ENCODE measurements at places on chromosomes 13 and 19.

DNA sequence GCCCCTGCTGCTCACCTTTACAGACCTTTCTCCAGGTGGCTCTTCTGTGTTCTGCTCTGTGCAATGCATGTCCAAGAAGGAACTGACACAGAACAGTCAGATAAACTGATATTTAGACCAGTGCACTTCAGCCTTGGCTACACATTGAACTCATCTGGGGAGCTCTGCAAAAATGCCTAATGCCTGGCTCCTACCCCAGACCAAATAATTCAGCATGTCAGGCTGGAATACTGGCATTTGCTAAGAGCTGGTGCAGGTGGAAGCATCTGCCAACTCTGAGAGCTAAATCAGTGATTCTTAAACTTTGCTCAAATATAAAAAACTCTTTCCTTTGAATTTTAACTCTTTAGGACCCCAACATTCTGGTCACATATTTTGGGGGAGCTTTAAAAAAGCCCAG lies 118.2 kb upstream of the TSC22D1 start:
- no peak for DNase-seq

- DNase-seq, result no peak
Measured at GRCh38 chr13:89455741-89456140, 1784.6 kb downstream of the SLITRK5 start.

DNA sequence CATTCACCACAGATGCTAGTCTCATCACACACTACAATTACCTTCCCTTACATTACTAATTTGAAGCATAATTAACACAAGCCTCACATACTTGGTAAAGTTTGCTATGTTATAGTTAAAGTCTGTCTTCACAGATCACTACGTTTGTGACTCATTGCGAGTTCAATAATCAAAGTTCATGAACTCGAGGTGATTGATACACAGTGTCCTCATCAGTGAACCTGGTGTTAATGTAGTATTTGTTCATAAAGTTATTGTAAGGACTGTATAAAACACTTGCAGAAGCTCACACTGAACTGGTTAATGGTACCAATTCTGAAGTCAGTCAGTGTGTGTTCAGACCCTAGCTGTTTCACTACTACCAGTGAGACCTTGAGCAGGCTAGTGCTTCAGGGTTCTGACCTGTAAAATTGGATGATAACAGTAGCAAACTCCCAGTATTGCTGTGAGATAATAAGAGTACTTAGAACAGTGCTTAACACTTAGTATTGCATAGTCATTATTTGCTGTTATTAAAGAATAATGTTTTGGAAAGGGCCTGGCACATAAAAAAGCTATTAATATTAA lies 313.3 kb downstream of the LIG4 start:
- no peak for DNase-seq

DNA sequence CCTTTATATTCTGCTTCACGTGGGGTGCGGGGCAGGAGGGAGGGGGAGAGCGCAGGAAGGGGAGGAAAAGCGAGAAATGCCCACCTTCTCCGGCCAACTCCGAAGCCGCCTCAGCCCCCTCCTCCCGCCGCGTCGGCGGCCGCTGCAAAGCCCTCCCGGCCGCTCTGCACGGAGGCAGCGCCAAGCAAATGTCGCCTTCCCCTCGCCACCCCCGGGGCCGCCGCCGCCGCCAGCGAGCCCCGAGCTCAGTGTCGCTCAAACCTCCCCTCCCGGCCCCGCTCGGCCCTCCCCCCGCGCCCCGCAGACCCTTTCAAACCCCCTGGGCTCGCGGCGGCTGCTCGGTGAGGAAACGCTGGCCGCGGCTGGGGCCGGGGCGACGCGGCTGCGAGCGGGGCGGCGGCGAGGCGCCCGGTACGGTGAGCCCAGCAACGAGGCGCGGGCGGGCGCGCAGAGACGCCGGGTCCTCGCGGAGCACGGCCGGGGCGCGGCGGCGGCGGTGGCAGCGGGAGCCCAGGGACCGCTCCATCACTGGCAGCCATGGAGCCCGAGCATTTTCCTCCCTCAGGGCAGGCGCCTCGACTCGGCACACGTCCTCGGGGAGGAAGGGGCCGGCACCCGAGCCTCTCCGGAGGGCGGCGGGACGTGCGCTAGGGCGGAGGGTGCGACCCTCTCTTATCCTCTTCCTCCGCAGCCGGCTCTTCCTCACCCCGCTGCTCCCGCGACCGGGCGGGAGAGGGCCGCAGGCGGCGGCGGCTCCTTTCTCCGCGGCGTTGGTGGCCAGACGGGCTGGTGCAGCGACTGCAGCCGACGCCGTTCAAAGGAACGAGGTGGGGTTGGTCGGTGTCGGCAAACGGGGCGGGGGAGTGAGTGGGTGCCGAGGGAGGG lies 463 bp upstream of the TSC22D1 start:
- peak; percentile 22 for DNase-seq

DNA sequence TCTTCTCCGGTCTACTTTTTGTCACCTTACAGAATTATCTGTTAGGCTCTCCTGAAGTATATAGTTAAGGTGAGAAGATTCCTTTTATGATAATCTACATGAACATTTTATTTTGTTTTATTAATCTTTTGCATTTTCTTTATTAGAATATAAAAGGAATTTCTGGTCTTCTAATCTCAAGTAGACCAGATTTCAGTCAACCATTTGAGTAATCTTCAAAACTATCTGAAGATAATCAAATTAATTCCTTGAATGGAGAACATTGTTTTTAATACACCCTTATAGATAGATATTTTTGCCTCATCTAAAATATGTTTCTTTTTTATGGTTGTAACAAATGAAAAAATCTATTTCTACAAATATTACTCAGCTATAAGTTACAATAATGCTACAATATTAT lies 381.7 kb upstream of the PCDH20 start:
- no peak for DNase-seq

DNA sequence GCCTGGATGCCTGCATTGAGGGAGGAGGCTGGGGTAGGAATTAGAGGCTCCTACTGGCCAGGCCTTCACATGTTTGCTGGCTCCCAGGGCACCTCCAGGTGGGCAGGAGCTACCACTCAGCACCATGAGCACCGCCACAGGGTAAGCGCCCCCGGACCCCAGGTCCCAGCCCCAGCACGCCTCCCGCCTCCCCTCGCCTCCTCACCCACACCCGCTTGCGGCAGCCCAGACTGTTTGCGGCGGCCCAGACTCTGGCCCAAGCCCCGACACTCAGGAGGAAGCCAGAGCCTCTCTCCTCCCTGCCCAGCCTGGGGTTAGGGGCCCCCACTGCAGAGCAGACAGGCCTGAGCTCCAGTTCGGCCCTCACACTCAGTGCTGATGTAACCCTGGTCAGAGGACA lies 652 bp downstream of the EPS8L1 start:
- no peak for DNase-seq

DNA sequence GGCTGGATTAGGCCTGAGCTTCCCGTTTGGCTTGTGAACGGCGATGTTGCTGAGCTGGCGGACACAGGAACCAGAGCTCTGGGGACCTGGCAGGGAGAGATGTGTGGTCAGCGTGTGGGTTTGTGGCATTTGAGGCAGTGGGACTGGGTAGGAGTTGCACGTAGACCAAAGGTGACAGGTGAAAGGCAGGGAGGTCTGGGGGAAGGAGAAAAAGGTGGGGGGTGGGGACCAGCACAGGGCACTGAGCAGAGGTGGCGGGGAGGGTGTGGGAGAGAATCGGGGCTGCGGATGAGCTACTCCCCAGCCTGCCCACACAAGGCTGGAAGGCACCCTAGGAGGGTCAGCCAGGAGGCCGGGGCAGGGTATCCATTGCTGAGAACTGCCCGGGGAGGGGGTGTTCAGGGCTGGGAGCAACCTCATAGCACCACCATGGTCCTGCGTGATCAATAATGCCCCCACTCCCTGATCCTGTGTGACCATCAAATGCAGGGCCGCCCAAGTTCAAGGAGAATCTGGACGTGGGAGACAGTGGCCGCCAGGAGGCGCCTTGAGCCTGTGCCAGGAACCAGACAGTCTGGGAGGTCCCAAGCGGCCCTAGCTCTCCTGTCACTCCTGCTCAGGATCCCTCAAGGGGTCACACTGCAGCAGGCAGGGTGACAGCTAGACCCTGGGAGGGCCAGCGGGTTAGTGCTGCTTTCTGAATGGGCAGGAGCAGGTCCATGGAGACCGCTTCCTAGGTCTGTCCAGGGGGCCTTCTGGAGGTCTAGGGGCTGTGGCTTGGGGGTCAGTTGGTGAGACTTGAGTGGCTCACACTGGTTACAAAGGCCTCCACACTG lies 12.8 kb upstream of the SELENOW start:
- no peak for DNase-seq

GRCh38 chr13:74003374-74003773 lies 130.8 kb downstream of the KLF12 start:
- DNase-seq, result no peak

DNA sequence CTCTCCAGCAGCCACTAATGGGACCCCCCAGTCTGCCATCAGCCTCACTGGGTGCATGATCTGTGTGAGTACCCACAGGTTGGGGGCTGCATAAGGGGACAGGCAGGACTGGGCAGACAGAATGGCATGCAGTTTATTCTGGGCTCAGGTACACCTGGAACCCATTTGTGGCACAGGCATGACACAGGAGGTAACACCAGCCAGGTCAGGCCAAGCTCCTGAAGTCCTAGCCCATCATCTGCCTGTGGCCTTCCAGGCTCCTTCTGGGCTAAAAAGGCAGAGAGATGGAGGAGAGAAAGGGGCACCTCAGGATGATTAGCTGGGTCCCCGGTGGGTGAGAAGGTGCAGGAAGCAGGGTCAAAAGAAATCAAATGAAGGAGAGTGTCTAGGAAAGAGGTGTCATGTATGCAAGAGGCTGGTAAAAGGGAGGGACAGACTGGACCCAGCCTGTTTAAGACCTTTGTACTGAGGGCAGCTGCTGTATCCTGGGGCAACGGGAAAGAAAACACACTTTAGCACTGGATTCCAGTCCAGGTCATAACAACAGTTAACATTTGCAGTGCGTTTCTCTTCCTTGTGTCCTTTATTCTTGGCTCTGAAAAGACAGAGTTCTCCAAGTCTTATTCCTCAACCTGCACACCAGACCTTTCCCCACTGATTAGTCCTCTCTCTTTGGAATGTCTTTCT lies 20.2 kb upstream of the DGKH start:
- DNase-seq, result no peak

DNA sequence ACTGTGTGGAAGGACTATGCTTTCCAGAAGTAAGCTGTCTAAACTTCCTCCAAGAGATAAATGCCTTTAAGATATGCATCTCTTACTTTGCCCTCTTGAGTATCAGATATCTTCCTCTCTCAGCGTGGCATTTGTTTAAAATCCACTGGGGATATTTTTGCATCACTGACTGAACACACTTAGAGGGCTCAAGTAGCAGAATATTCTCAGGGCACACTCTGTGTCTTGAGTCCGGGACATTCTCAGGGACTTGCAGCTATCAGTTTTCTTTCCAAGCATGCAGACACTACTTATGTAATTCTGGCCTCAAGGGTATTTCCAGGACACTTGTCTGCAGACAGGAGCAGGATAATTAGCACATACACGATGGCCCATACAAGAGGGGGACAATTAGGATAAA lies 84.7 kb downstream of the ERCC5 start:
- DNase-seq, result no peak

DNA sequence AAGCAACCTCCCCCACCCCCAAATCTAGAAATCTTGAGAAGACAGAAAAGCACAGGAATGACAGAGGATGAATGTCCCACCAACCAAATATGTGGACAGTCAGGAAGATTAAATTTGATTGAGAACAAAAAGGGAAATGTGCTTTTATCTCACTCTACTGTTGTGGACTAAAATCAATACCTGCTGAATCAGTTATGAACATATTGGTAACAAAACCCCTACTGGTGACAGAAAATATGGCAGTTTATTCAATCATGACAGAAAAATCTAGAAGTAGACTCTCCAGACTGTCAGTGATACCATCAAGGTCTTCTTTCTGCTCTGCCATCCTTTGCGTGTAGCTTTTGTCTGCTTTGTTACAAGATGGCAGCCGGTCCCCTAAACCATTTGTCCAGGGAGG lies 35.2 kb downstream of the FAM216B start:
- DNase-seq, result no peak

- DNase-seq, result no peak
Measured at GRCh38 chr19:29845574-29846176, 33.9 kb downstream of the CCNE1 start.

DNA sequence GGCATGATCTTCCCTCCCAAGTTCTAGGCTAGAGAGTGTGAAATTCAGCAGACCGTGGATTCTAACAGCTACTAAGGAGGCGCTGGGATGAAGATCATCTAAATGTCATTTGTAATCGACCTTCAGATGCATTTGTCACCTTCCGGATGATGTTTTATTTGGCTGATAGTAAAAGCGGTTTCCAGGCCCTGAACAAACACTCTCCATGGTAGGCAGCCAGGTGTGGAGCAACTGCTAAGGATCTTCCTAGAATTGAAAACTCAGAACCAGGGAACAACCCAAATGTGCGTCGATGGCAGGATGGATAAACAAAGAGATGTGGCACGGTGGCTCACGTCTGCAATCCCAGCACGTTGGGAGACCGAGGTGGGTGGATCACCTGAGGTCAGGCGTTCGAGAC lies 107.2 kb upstream of the CACNA1A start:
- DNase-seq, result no peak

DNA sequence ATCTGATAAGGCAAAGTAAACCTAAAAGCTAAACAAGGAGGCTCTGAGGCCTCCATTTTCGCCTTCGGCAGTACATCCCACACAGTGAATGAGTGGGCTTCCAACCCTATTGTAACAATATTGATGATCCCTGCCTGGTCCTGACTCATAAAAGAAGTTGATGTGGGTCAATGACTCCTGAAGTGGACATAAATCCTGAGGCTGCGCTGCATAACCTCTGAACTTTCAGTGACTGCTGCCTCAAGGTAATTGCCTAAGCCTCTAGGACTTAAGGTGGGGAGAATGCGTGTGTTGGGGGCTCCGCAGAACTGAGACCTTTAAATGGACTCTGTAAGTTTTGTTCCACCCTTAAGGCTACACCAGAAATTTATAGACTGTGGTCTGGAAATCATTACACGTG lies 42.6 kb downstream of the SIAH3 start:
- no peak for DNase-seq

GRCh38 chr19:47729799-47730520 lies 15.4 kb upstream of the NOP53 start:
- DNase-seq, result no peak

DNA sequence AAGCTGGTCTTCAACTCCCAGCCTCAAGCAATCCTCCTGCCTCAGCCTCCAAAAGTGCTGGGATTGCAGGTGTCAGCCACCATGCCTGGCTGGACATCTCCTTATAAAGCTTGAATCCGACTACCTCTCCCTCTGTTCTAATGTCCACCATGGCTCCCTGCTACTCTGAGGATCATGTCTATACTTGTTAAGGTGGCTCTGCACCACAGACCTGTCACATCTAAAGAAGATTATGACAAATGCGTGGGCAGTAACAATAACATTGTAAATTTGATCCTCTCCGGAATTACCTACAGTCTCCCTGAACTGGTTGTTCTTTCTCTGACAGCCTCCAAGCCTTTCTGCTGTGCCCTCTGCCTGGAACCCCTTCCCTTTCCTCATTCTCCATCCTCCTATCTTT lies 1.8 kb downstream of the NXNL1 start:
- DNase-seq, result no peak

GRCh38 chr19:31708520-31708919 lies 359.3 kb upstream of the TSHZ3 start:
- no peak for DNase-seq

GRCh38 chr19:32642771-32643170 lies 32.2 kb downstream of the ANKRD27 start:
- peak; percentile 52 for DNase-seq

GRCh38 chr19:21482863-21483276 lies 22.5 kb upstream of the ZNF429 start:
- peak; percentile 42 for DNase-seq

GRCh38 chr13:75963302-75963701 lies 327.2 kb downstream of the LMO7 start:
- DNase-seq, result no peak
